Activated CD4-positive, CD25-positive, alpha-beta regulatory T cell treated with anti-CD3 and anti-CD28 coated beads, Interleukin-2, amount 50 U/mL, for 24 hours (primary cell): ENCODE measurements at places on chromosomes 4 and X.

DNA sequence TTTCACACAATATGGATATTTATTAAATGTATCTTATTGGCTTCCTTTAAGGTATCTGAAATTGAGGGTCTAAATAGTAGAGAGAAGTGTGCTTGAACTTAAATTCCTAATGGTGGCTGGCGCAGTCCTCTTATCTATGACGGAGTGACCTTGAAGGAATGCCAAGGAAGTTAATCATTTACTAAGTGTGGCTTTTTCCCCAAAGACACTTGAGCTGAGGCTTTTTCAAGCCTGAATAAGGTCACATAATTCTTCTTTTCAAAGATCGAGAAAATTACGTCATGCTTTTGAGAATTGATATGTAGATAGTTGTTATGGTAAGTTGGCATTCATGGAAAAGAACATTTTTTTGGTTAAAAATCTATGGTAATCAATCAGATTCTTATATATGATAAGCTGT lies 11.7 kb upstream of the PRPS2 start:
- no peak for ATAC-seq

DNA sequence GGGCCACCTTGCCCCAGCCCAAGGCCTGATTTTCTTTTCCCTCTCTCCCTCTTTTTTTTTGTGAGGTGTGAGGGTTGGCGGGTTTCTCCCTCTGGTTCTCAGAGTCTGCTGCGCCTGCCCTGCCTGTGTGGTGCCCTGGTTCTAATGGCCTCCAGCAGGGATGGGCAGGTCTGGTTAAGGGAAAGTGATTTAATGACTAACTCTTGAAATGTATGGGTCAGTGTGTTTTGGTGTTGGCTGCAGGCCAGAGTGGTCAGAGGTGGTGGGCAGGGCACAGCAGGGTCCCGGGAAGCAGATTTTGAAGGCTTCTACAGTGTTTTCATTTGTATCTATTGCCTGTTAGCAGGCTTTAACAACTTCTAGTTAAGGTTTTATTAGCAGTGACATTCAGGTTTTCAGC lies 39.0 kb downstream of the JADE1 start:
- ATAC-seq: no peak

GRCh38 chr4:184819786-184820185 lies 6.0 kb downstream of the ACSL1 start:
- ATAC-seq: no peak

GRCh38 chrX:14125462-14125861 lies 95.8 kb upstream of the GEMIN8 start:
- ATAC-seq: no peak

- ATAC-seq: no peak
Observed at GRCh38 chrX:141903400-141904155, at the start of gene MAGEC1. TSS of gene MAGEC1 (plus strand) at chrX:141903894. CDS start at chrX:141905073, 1,179 bp downstream.

- ATAC-seq: no peak
Observed at GRCh38 chrX:1442016-1442665, 10.6 kb downstream of the ASMTL start.

DNA sequence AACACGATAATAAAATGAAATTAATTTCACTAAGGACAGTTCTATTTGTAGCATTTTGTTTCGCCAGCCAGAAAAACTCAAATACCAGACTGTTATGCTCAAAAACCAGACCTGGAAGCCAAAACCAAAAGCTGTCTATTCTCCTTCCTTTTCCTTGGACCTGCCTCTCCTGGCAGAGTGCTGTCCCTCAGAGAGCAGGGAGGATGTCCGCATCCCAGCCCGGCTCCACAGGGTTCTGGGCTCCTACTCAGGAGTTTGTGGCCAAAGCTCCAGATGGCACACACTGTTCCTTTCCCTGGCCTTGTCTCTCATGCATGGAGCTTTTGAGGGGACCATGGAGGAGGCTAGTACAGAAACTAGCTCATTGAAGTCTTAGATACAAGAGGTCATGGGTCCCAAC lies 41.9 kb upstream of the C1QTNF7 start:
- no peak for ATAC-seq

- ATAC-seq: no peak
Observed at GRCh38 chrX:121333942-121334341, 286.5 kb downstream of the GLUD2 start.

GRCh38 chrX:101274198-101274597 lies 16.9 kb downstream of the TAF7L start:
- ATAC-seq: no peak

GRCh38 chr4:89528526-89529133 lies 221.0 kb upstream of the GPRIN3 start:
- ATAC-seq: no peak

DNA sequence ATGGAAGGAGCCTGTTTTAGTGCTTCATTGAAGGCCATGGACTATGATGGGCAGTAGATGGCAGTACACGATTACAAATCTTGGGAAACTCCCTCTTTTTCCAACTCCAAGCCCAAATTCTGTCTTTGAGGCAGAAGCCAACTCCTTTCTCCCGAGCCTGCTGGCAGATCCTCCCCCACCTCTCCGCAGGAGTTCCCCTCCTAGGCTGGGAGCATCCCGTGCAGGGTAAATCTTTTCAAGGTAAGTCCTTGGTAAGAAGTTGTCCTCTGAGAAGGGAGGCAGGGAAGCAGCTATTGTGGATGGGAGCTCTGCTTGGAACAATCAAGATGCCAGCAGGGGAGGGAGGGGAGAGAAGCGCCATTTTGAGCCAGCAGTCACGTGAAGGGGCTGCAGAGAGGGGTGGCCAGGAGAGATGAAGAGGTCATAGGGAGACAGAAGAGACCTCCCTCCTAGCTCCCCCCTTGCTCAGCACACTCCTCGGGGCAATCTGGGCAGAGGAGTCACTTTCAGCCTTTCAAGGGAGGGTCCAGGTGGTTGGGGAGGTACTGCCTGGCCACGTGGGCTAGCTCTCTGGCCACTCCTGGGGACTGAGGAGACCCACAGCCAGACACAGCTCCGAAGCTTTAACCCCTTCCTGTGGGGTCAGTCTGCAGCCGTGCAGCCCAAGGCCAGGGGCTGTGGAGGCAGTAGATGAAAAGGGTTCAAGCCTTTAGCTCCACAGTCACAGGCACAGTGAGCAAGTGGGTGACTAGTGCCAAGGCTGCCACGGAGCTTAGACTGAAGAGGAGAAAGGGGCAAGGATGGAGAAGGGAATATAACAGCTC lies 9.6 kb downstream of the CC2D2A start:
- ATAC-seq: no peak

GRCh38 chrX:108993909-108994308 lies 257.5 kb upstream of the IRS4 start:
- ATAC-seq: no peak

GRCh38 chr4:169677150-169677748 lies 56.9 kb downstream of the CLCN3 start:
- ATAC-seq: no peak

GRCh38 chr4:159293811-159294515 lies 191.1 kb downstream of the RAPGEF2 start:
- ATAC-seq: no peak

GRCh38 chr4:109155084-109155483 lies 147.4 kb downstream of the COL25A1 start:
- no peak for ATAC-seq

GRCh38 chr4:28391877-28392276 lies 1531.2 kb downstream of the STIM2 start:
- no peak for ATAC-seq

DNA sequence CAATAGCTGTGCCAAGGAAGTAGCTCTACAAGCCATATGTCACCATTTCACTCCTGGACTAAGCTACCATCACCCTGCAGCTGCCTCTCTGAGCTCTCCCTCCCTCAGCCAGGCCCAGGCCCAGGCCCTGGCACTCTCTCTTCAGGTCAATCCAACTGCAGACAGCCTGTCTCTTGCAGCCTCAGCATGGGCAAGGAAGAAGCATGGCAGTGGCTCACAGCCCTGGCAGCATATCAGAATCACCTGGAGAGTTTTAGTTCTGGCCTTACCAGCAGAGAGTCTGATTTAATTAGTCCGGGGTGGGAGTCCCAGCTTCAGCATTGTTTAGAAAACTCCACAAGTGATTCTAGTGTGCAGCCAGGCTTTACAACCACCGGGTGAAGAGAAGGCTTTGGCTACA lies 31.5 kb downstream of the NALF2 start:
- ATAC-seq: no peak

DNA sequence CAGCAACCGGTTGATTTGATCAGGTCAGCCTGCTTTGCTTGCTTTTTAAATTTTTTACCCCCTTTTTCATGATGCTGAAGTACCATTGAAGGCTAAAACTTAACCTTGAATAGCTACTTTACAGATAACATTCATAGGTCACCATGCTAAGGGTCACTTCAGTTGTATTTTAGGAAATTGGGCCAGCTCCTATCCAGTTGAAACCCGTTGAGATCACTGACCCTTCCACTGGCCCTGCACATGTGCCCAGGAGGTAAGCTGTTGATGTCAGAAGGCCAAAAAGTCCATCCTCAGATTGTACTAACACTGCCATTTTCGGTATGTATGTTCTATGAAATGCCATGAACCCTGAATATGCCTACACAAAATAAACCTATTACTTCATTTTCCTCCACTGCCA lies 133.0 kb upstream of the FAT4 start:
- ATAC-seq: no peak

- no peak for ATAC-seq
Observed at GRCh38 chrX:135411893-135412292, 9.9 kb upstream of the SMIM10L2A start.

GRCh38 chr4:112130906-112131305 lies 14.3 kb upstream of the FAM241A start:
- no peak for ATAC-seq

GRCh38 chrX:150184491-150184890 lies 178.6 kb upstream of the MAMLD1 start:
- no peak for ATAC-seq

DNA sequence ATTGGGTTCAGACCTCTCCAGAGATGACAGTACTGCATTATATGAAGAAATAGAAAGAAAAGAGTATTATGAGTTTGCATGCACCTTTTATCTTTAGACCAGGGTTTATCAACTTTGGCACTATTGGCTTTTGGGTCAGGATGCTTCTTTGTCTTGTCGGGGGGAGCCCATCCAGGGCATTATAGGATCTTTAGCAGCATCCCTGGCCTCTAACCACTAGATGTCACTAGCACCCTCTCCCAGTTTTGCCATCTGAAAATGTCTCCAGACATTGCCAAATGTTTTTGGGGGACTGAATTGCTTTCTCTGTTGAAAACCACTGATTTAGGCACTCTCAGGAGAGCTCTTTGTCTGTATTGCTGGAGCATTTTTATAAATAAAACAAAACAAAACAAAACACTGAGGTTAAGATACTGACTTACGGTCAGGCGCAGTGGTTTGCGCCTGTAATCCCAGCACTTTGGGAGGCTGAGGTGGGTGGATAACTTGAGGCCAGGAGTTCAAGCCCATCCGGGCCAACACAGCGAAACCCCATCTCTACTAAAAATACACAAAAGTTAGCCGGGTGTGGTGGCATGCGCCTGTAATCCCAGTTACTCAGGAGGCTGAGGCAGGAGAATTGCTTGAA lies 23.6 kb downstream of the CA5B start:
- ATAC-seq: peak; percentile 30
